Colonic mucosa (tissue), 4 donors: ENCODE measurements at places on chromosomes 2 and 18. TPM values are rescaled to one million over a fixed set of nuclear protein-coding genes. Genes with fewer than 3 reads are reported as not detected.

GRCh38 chr2:39027421-39027820 lies 93.4 kb downstream of the SOS1 start:
- H3K27me3 ChIP-seq = no peaks in the 10 kb centered on the region
- no peaks in the 10 kb centered on the region for H3K36me3 ChIP-seq
- no peak for DNase-seq
- H3K27ac ChIP-seq = no peak overlapping the region

GRCh38 chr2:16494836-16495508 lies 170.7 kb downstream of the CYRIA start:
- no peak overlapping the region for H3K27ac ChIP-seq
- H3K4me3 ChIP-seq = no peak overlapping the region
- no peak for DNase-seq

DNA sequence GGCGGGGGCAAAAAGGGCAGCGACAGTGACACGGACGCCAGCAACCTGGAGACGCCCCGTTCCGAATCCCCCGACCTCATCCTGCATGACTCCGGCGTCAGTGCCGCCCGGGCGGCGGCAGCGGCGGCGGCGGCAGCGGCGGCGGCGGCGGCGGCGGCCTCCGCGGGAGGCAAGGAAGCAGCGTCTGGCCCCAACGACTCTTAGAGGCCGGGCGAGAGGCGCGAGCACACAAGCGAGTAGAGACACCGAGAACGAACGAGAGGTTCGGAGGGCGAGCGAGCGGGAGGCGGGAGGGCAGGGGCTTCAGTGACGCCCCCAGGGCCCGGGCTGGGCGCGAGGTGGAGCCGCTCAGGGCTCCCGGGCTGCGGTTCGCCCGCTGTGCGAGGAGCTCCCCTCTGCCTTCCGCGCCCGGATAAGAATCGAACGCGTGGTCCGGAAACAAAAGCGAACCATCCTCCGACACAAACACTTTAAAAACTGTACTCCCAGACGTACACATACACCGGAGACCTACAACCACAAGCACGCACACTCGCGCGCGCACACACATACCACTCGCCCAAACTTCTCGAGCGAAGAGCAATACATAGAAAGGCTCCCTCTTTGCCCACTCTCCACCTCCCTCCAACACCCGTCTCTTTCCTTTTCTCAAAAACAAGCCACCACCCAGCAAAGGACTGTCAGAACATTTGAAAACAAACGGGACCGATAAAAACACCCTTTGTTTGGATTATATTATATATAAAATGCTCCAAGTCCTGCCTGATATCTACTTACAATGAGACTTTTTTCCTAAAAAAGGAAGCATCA lies 2.8 kb downstream of the SP9 start:
- H3K4me1 ChIP-seq = peaks cover 51% of the 10 kb centered on the region
- H3K27me3 ChIP-seq = peaks cover 93% of the 10 kb centered on the region
- H3K27ac ChIP-seq = no peak overlapping the region
- H3K36me3 ChIP-seq = no peaks in the 10 kb centered on the region

DNA sequence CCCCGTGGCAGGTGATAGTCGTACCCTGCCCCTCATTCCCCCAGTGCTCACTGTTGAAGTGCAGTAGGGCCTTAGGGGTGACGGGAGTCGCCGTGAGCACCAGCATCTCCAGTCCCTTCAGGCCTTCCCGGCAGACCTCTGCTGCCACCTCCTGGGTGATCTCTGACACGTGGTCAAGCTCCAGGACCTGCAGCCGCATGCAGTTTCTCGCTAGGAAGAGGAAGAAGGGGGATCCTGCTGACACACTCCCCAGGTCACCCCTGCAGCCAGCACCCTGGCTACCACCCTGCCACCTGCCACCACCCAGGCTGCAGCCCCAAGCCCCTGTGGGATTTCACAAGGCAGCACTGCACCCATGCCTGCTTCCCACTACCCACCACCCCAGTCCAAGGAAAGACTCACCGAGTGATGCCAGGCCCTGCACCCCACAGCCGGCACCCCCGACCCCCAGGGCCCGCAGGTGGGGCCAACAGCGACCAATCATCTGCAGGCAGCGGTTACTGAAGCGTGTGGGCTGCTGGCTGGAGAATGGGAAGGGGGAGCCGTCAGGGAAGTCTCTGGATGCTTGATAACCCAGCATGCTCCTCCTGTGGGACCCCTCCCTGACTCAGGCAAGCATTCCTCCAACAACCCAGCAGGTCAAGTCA lies 23.8 kb downstream of the FBXO41 start:
- H3K36me3 ChIP-seq = no peaks in the 10 kb centered on the region
- no peak for DNase-seq
- no peak overlapping the region for H3K27ac ChIP-seq
- no peak overlapping the region for H3K4me3 ChIP-seq

DNA sequence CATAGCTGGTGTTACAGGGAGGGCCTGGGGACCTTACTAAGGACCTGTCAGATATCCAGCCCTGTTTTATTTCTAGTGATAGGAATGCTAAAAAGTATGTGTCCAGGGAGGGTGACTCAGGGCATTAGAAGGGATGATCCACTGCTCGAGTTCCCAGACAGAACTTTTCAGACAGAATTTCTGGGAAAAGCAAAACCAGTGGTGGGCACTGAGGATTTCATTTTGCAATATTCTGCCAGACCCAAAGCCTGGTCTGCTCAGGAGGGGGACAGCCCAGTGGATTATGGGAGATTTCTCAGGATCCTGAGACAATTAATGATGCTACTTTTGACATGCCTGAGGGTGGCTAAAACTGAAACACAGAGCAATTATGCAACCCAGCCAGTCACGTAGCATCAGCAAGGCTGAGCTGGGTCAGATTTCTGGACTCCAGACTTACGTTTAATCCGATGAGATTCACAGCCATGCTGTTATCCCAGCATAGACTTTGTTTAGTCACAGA lies 4.7 kb upstream of the KCNE4 start:
- peak overlapping the region; percentile 16 for H3K27ac ChIP-seq
- H3K4me1 ChIP-seq = no peaks in the 10 kb centered on the region
- H3K36me3 ChIP-seq = no peaks in the 10 kb centered on the region
- no peak for DNase-seq
- no peaks in the 10 kb centered on the region for H3K27me3 ChIP-seq

DNA sequence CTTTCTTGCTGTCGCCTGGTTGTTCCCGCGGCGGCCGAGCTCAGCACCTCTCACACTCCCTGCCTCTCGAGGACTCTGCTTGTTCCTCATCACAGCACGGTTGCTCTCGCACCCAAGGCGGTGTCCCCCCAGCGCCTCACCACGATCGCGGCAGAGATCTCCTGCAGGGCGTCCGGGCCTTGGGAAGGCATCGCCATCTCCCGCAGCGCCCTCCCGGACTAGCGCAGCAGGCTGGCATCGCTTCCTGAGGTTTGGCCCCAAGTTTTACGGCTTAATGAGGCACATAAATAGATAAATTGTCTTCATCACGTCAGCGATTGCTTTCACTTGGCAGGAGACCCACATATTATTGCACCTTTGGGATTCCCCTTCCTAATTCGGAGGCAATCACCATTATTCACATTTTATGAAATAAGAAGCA lies 125.4 kb downstream of the RGPD3 start:
- H3K36me3 ChIP-seq = no peaks in the 10 kb centered on the region
- H3K4me3 ChIP-seq = peak overlapping the region; percentile 17
- peak; percentile 45 for DNase-seq
- no peak overlapping the region for H3K27ac ChIP-seq
- H3K27me3 ChIP-seq = no peaks in the 10 kb centered on the region

Gene AKAIN1
- not detected for total RNA-seq

Gene UGT1A8
- 16.8 TPM for total RNA-seq

Gene C2orf42
- total RNA-seq = 11.4 TPM

Gene MBD2
- total RNA-seq = 138 TPM

Gene SCG2
- 2.9 TPM for total RNA-seq
